ENCODE measurements at places on chromosomes 2 and 18.
A peak's percentile ranks its signal among the peaks of the same experiment; 100 is the strongest.

DNA sequence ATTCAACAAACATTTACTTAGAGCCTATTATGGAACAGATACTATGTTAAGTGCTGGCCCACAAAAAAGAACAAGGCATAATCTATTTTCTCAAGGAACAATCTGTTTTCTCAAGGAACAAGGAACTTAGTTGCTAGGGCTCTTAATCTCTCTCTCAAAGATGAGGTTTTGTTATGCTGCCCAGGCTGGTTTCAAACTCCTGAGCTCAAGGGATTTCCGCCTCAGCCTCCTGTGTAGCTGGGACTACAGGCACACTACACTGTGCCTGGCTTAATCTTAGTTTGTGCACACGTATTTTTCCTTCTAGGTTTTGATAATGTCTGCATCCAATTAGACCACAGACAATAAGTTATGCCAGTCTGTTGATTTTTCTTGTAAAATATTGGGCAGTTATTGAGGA, 89.5 kb downstream of the PTH2R start:
- no peak for DNase-seq

GRCh38 chr2:122692400-122693083, 937.1 kb downstream of the TSN start:
- no peak for DNase-seq

- no peak for DNase-seq
These were observed 33.4 kb downstream of the YPEL5 start for GRCh38 chr2:30180226-30180625.

DNA sequence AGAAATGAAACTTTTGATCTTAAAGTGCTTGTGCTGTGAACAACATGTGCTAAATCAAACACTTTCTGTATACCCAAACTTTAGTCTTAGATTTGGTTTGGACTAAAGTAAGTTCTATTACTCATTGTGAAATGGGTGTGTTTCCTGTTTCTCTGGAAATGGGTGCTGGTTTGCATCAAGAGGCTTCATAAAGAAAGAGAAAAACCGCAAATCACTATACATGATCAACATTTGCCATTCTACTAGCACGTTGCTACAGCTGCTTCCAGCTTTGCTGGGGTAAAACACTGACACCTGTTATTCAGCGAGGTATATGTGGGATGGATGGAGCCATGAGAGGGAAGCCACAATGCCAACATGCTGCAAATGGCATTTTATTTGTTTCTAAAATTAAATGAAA, 547.0 kb upstream of the ACVR2A start:
- no peak for DNase-seq

DNA sequence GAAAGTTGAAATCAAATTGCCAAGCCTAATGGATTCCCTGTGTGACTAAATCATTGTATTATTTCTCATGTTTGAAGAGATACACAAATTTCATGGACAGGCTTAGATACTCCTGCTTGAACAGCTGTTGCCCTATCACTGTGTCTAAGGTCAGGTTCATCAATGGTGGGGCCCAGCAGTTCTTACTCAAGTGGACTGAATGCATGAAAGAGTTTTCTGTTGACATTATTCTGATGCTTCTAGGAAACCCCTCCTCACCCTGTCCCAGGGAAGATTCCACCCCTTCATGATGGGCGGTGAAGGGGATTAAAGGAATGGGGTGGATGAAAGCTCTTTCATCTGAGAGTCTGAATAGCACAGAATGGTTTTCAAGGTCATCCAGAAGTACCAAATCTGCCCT, 148.8 kb downstream of the INO80D start:
- no peak for DNase-seq

DNA sequence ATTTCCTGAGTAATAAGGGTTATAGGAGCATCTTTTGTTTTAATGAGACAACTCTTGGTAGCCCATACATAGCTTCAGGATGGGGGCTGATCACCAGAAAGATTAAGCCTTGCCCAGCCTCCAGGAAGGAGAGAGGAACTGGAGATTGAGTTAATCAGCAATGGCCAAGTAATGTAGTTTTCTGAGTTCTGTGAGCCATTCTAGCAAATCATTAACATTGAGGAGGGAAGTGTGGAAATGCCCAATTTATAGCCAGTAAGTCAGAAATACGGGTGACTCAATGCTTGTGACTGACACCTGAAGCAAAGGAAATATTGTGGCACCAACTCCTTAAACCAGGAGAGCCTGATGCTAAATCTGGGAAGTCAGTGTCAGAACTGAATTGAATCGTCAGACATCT, 205.1 kb upstream of the SRD5A2 start:
- no peak for DNase-seq

DNA sequence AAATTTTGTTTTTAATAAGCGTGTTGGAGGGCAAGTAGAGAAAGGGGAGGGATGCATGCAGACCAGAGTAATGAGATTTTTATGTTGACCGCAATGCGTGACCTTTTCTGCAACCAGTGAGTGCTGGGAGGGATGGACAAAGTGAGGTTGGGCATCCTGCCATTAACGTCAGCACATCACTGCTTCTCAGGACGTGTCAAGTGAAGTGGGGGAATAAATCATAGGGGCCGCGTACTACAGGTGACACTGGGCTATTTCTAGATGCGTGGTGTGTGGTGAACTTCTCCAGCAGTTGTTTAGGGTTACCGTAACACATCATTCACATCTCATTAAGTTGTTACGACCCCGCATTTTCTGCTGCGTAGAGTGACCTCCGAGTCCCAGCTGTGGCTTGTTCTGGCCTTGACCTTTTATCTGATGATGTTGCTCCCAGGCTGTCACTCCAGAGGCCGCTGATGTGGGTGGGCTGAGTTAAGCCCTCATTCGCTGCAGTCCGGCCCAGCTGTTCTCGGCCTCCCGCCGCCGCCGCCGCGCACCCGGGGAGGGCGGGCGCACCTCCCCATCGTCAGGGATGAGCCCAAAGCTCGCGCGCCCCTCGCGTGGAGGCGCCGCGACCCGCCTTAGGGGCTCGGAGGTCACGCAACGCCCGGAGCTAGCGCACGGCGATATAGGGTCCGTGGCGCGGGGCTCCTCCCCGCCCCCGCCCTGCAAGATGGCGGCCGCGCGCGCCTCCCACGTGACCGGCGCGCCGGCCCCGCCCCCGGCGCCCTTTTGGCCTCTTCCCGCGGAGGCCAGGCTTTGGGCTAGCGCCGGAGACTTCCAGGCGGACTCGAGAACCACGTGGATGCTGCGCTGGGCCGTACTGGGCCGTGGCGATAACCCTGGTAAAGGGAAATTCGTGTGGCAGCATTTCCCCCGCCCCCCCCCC, 3.5 kb downstream of the ZCCHC2 start:
- peak; percentile 77 for DNase-seq

GRCh38 chr18:37361335-37362157, 204.1 kb downstream of the CELF4 start:
- no peak for DNase-seq

GRCh38 chr2:113092864-113093612, 25.3 kb downstream of the IL1F10 start:
- no peak for DNase-seq

DNA sequence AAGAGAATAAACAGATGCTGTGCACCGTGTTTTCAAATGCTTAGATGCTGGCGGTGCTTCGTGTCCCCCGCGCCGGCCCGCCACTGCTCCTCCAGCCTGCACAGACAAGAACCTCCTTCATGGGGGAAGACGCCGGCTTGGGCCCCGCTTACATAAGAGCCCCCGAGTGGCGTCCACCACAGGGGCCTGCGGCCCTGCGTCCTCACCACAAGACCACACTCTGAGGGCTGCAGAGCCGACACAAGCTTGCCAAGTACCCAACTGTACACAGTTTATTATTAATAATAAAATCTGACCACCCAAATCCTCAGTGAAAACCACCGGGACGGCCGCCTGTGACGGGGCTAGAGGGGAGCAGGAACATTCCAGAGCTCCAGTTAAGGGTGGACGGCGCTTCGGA, 232.2 kb downstream of the HDAC4 start:
- DNase-seq = peak; percentile 6

GRCh38 chr18:59208602-59209125, 11.3 kb upstream of the GRP start:
- no peak for DNase-seq

- no peak for DNase-seq
These were observed 9.2 kb upstream of the ALPP start for GRCh38 chr2:232369126-232369951.

GRCh38 chr2:232632904-232633412, 446 bp upstream of the EFHD1 start:
- DNase-seq = no peak

GRCh38 chr2:50097148-50097547, 934.8 kb downstream of the NRXN1 start:
- DNase-seq = no peak

Data from glutamatergic neuron (in vitro differentiated cells).